ENCODE measurements at places on chromosomes 13 and 19.

- no peak for DNase-seq
Measured at GRCh38 chr13:84645196-84646012, 763.1 kb upstream of the SLITRK1 start.

DNA sequence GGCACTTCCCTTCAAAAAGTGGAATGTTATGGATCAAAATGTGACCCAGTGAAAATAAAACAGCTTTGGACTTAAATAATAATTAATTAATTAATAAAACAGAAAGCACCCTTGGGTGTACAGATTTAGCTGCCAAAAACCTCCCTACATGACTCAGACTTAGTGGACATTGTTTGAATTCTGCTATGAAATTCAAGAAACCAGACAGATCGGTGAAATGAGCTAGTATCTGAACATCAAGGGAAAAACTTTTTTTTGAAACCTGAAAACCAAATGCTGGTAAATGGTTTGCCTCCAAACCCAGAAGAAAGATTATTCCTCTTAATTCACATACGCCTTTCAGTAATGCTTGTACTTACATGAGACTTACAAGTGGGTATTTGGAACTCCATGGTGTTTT is 33.5 kb downstream of the SOX21 start:
- no peak for DNase-seq

DNA sequence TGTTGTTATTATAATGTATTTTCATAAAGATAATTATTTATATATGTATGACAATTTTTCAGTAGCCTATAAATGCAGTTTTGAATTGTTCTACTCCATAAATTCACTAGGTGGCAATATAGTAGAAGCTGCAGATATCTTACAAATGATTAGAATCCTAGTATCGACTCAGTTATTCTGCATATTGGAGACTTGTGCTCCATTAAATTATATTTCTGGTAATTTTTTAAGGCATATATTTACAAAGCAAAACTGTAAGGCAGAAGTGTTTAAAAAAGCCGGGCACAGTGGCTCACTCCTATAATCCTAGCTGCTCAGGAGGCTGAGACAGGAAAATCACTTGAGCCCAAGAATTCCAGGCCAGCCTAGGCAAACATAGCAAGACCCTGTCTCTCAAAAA is 58.7 kb downstream of the DPY19L3 start:
- DNase-seq: no peak

GRCh38 chr19:35213663-35214632 is 14.6 kb downstream of the FAM187B start:
- DNase-seq: peak; percentile 53

GRCh38 chr19:58123354-58123753 is 25.3 kb upstream of the ZSCAN18 start:
- no peak for DNase-seq

DNA sequence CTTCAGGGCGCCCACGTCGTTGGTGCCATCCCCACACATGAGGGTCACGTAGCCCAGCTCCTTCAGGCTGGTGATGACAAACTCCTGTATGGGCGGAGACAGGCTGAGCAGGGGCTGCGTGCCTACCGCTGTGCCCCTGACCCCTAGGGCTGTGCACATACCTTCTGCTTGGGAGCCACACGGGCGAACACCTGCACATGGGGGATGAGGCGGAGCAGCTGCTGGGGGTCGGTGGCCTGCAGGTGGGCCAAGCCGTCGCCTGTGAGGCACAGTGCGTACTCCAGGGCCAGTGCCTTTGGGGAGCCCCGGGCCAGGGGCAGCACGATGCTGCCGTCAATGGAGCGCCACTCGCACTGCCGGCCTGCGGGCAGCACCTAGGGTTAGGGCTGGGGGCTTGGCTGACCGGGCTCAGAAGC is 6.1 kb upstream of the GMIP start:
- DNase-seq: no peak

DNA sequence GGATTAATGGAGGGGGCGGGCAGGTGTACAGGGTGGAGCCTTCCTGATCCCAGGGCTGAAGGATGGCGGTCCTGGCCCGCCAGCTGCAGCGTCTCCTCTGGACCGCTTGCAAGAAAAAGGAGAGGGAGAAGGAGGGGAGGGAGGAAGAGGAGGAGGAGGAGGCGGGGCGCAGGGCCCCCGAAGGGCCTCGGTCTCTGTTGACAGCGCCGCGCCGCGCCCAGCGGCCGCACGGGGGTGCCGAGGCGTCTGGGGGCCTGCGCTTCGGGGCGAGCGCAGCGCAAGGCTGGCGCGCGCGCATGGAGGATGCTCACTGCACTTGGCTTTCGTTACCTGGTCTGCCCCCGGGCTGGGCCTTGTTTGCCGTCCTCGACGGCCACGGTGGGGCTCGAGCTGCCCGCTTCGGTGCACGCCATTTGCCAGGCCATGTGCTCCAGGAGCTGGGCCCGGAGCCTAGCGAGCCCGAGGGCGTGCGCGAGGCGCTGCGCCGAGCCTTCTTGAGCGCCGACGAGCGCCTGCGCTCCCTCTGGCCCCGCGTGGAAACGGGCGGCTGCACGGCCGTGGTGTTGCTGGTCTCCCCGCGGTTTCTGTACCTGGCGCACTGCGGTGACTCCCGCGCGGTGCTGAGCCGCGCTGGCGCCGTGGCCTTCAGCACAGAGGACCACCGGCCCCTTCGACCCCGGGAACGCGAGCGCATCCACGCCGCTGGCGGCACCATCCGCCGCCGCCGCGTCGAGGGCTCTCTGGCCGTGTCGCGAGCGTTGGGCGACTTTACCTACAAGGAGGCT is at the start of gene PPM1N:
Gene PPM1N (plus strand): TSS at position 33 of the 785 bp plus-strand sequence. CDS start 30 bp downstream, at position 63.
- peak; percentile 58 for DNase-seq

DNA sequence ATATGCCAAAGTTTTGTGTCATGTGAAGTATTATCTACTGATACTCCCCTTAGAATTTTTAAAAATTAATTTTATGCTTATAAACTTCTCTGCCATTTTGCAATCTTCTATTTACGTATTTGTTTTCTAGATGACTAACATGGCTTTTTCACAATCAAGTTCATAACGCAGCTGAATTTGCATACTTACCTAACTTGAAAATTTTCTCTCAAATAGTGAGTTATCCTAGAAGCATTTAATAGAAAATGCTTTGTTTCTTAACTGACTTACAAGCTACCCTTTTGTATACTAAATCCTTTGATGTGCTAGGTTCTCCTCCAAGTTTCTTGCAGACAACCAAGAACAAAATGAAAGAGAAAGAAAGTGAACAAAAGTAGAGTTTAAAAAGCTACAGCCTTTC is 683.5 kb downstream of the LIG4 start:
- no peak for DNase-seq

DNA sequence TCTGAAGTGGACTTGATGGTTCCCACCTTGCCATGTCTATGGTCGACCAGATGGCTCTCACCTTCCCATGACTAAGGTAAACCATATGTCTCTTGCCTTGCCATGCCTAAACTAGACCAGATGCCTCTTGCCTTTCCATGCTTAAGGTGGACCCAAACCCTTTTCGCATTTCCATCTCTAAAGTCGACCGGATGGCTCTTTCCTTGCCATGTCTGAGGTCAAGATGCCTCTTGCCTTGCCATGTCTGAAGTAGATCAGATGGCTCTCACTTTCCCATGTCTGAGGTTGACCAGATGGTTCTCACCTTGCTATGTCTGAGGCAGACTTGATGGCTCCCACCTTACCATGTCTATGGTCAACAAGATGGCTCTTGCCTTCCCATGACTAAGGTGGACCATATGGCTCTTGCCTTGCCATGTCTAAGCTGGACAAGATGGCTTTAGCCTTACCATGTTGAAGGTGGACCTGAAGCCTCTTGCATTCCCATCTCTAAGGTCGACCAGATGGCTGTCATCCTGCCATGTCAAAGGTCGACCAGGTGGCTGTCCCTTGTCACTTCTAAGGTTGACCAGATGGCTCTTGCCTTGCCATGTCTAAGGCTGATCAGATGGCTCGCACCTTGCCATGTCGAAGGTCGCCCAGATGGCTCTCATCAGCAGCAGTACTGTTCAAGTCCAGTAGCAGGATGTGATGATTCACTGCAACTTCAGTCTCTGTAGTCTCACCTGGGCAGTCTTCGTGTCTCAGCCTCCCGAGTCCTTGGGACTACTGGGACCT is 1439.4 kb downstream of the UQCRFS1 start:
- no peak for DNase-seq

- no peak for DNase-seq
Measured at GRCh38 chr13:41791056-41791455, 169.9 kb downstream of the VWA8 start.

GRCh38 chr13:39020853-39021462 is 16.9 kb downstream of the PROSER1 start:
- DNase-seq: no peak

DNA sequence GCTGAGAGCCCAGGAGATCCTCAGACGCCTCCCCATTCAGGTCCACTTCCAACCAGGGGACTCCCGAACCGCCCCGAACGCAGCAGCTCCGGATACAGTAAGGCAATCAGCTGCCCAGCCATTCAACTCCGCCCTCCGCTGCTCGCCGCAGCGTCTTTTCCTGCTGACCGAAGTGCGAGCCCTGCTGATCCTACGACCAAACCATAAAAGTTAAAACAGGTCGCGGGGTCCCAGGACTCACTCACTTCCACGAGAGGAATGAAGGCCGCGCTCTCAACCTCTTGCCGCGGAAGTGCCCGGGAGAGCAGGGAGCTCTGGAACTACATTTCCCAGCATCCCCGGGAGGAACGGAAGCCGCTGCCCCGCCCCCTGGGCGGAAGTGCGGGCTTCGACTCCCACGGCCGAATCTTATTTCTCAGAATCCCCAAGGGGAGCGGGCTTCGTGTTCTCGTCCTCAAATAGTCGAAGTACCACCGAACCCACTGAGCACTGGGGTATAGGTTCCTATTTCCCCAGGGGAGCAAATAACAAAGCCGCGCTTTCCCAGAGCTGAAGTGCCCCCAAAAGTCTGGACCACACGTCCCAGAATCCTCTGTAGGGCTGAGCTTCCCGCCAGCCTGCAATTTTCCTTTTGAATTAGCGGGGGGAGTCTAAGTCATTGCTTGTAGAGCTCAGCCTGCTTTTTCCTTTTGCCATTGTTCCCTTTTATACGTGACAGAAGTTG is at the start of gene ZNF45:
Gene ZNF45 (minus strand): TSS at position 298 of the 724 bp plus-strand sequence. CDS start 13,097 bp downstream, outside the sequence.
- peak; percentile 93 for DNase-seq

- no peak for DNase-seq
Measured at GRCh38 chr13:77172650-77173049, 145.7 kb upstream of the FBXL3 start.

- no peak for DNase-seq
Measured at GRCh38 chr13:67146523-67147130, 83.5 kb downstream of the PCDH9 start.

DNA sequence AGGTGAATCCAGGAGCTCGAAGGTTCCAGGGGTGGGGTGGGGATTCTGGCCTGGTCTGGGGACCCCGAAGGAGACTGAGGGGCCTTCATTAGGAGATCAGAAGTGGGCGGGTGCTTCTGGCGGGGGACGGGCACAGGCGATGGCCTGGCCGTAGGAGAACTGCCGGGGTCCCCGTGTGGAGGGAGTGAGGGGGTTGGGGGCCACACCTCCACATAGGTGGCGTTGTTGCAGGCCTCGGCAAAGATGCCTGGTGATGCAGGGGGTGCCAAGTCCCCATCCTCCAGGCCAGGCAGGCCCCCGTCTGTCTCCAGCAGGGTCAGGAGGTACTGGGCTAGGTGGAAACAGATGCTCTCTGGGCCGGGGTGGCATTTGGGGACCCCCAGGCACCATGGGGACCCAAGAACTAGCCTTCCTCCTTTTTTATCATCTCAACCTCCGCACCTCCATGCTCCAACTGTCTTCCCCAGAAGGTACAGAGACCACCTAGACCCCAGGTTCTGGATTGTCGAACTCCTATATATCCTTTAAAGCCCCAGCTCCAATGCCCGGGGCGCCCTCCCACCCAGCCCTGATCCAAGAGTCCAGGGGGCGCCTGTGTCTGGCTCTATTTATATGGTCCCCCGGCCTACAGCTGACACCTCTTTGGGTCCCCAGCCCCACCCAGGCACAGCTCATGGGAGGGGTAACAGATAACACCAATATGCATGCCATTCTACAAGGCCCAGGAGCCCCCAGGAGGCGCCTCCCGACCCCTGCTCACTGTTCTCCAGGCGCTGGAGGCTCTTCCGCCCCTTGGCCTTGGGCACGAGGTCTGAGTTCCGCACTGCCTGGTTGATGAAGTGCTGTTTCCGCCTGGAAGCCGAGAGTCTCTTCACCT is 8.2 kb downstream of the RNU6-9 start:
- no peak for DNase-seq

- no peak for DNase-seq
Measured at GRCh38 chr13:46726347-46726746, 70.6 kb downstream of the ESD start.
